ENCODE measurements at places on chromosomes 3 and 15. TPM values are rescaled to one million over a fixed set of nuclear protein-coding genes. Genes with fewer than 3 reads are reported as not detected.

LTK gene
- total RNA-seq: 0.11 TPM

ANKUB1 gene
- total RNA-seq: not detected

SLC28A2 gene
- total RNA-seq: not detected

SLC27A2 gene
- total RNA-seq: 7.5 TPM

PLA2G4E gene
- total RNA-seq: not detected

BDH1 gene
- total RNA-seq: 55.1 TPM

CHRM5 gene
- total RNA-seq: not detected

HIGD2B gene
- total RNA-seq: not detected

DNA sequence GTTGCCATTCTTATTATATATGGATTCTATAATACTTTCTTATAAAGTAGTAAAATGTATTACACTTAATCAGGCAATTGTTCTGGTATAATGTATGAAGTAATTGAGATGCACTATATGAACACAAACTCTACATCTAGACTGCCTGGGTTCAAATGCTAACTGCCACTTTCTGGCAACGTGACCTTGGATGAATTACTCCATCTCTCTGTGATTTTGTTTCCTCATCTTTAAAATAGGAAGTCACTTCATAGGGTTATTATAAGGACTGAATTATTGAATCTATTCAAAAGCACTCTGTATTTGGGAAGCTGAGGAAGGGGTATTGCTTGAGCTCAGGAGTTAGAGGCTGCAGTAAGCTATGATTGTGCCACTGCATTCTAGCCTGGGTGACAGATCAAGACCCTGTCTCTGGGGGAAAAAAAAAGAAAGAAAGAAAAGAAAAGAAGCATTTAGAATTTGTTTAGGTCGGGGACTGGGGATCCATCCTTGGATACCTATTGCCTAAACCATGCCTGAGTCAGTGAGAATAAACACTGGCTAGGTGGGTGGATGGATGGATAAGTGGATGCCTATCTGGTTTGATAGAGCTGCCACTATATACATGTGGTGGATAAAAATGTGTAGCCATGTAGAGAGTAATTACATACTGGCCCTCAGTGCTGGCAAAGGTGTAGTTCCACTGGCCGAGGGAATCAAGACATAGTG, 2.5 kb downstream of the TM4SF1 start:
- H3K36me3 ChIP-seq: peaks cover 63% of the 10 kb centered on the region
- peak overlapping the region; percentile 92 for H3K4me3 ChIP-seq
- DNase-seq: no peak
- peak overlapping the region; percentile 99 for H3K27ac ChIP-seq
- no peaks in the 10 kb centered on the region for H3K27me3 ChIP-seq
- peaks cover 81% of the 10 kb centered on the region for H3K4me1 ChIP-seq

DNA sequence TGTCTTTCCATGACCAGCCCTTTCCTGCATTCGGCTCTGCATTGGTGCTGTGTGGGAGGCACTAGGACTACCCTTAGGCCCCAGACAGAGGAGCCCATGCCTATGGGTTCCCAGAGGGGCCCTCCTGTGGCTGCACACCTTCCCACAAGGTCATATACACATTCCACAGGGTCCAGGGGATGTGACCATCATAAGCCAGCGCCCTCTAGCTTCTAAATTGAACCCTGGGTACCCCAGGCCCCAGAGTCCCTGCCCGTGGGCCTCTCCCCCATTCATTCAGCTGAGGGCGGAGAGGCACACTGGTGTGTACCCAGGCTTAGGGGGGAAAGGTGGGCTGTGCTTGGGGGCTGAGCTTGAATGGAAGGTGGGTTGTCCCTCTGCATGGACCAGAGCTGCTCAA, 10.2 kb upstream of the SLC6A6 start:
- H3K36me3 ChIP-seq: no peaks in the 10 kb centered on the region
- DNase-seq: no peak
- no peak overlapping the region for H3K27ac ChIP-seq
- H3K27me3 ChIP-seq: no peaks in the 10 kb centered on the region
- peaks cover 22% of the 10 kb centered on the region for H3K4me1 ChIP-seq

DNA sequence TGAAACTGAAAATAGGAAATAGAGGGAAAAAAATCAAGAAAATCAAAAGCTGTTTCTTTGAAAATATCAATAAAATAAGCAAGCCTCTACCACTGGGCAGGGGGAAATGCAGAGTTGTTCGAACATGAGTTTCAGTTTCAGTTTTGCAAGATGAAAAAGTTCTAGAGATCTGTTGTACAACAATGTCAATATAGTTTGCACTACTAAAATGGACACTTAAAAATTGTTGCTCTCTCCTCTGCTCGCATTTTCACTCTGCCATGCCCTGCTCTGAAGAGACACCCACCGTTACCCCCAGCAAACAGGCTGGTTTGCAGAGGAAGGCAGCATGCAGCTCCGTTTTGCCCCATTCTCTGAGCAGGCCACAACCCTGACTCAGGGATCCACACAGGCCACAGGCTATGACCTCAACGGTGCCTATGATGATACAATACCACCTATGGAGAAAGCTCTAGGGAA, 64.5 kb downstream of the ZNF148 start:
- no peaks in the 10 kb centered on the region for H3K27me3 ChIP-seq
- H3K4me1 ChIP-seq: no peaks in the 10 kb centered on the region
- H3K4me3 ChIP-seq: no peak overlapping the region
- peaks cover 26% of the 10 kb centered on the region for H3K36me3 ChIP-seq
- no peak for DNase-seq

DNA sequence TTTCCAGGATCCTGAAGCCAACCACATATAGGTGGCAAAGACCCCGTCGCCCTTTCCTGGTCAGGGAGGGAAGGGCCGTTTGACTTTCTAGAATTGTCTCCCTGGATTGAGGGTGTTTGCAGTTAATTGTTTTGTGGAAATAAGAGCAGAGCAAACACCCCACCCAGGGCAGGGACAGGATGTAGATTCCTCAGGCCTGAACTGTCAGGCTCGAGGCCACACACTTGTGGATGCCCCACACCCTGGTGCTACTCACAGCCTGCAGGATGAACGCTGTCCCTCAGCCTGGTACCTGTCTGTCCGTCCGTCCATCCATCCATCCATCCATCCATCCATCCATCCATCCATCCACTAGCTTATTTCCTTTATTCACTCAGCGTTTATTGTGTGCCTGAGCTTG, 29.9 kb upstream of the FLNB start:
- no peaks in the 10 kb centered on the region for H3K27me3 ChIP-seq
- H3K27ac ChIP-seq: peak overlapping the region; percentile 100
- H3K4me1 ChIP-seq: peaks cover 85% of the 10 kb centered on the region
- no peaks in the 10 kb centered on the region for H3K36me3 ChIP-seq
- H3K4me3 ChIP-seq: no peak overlapping the region

DNA sequence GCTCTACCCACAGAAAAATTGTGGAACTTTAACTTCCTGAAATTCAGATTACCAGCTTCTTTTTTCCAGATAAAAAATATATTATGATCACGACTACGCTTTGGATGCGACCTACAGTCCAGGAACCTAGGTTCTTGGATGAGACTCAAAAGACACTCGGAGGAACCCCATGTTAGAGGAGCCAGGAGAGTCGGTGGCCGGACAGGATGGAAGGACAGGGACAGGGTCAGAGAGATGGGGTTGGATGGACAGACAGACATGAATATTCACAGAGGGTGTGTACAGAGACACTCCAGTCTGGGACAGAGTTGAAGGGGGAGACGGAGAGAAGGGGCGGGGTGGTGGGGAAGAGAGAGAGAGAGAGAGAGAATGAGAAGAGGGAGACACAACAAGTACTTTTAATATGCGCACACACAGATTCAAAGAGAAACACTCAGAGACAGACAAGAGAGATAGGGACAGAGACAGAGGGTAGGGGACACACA, 9.5 kb downstream of the FAM3D start:
- no peak overlapping the region for H3K27ac ChIP-seq
- H3K4me3 ChIP-seq: no peak overlapping the region
- peaks cover 21% of the 10 kb centered on the region for H3K27me3 ChIP-seq
- H3K36me3 ChIP-seq: no peaks in the 10 kb centered on the region

DNA sequence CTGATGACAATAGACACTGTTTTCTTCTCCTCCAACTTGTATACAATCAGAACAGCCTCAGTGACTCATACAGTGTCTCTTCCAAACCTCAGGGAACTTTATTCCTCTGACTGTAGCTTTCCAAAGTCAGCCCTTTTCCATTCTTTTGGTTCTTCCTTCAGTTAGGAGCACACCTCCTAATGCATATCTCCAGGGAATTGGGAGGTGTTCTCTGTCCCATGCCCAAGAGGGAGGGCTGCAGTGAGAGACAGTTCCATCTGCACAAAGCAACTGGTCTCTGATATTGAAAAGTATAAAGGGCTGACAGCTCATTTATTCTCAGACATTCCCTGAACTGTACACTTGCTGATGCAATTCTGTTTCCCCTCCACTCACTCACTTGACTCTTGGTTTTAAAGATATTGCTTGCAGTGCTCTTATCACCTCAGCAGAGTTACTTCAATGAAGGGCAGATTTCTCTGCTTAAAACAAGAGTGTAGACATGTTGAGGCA, 337.8 kb upstream of the TBC1D5 start:
- no peak for DNase-seq
- H3K27ac ChIP-seq: peak overlapping the region; percentile 11
- no peaks in the 10 kb centered on the region for H3K27me3 ChIP-seq
- peaks cover 12% of the 10 kb centered on the region for H3K4me1 ChIP-seq

DNA sequence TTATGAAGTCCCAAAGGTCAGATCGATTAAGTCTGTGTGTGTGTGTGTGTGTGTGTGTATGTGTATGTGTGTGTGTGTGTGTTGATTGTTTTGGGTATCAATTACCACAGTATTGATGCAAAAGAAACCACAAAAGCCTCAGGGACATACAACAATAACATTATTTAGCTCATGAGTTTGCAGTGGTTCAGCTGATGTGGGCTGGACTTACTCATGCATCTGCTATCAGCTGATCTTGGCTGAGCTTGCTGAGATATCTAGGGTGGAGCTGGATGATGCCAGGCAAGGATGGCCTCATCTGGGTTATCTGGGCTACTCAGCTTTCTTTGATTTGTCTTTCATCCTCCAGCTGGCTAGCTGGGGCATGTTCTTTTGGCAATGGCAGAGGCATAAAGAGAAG, 82.4 kb upstream of the PRR23C start:
- no peak for DNase-seq
- H3K27me3 ChIP-seq: no peaks in the 10 kb centered on the region
- no peak overlapping the region for H3K4me3 ChIP-seq
- H3K4me1 ChIP-seq: no peaks in the 10 kb centered on the region
- no peak overlapping the region for H3K27ac ChIP-seq
- H3K36me3 ChIP-seq: no peaks in the 10 kb centered on the region

- peak overlapping the region; percentile 34 for H3K27ac ChIP-seq
- 0 out of 2 replicates have a peak, but pooled peaks cover 4% of the 10 kb centered on the region for H3K36me3 ChIP-seq
- no peaks in the 10 kb centered on the region for H3K27me3 ChIP-seq
- peaks cover 42% of the 10 kb centered on the region for H3K4me1 ChIP-seq
- H3K4me3 ChIP-seq: no peak overlapping the region
These were observed 5.1 kb downstream of the ABHD5 start for GRCh38 chr3:43695863-43696262.

DNA sequence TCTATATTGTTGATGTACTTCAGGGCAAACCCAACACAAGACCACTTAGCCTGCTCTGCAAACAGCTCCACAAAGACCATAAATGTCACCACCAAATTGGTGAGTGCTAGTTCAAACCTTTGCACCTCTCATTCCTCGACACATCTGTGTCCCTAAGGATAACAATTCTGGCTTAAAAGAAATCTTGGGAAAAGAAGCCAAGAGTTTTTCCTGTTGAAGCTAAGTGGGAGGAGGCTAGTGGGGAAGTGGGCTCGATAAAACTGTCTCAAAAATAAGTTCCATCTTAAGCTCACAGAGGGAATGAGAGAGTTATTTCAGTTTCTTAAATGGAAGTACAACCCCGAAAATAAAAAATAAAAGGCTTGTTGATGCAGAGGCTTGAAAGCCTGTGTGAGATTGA, 40.4 kb upstream of the PRICKLE2 start:
- no peaks in the 10 kb centered on the region for H3K4me1 ChIP-seq
- no peaks in the 10 kb centered on the region for H3K27me3 ChIP-seq
- H3K27ac ChIP-seq: no peak overlapping the region

- H3K36me3 ChIP-seq: no peaks in the 10 kb centered on the region
- H3K27ac ChIP-seq: no peak overlapping the region
- H3K4me3 ChIP-seq: no peak overlapping the region
- no peaks in the 10 kb centered on the region for H3K27me3 ChIP-seq
These were observed 5.0 kb downstream of the SLC22A13 start for GRCh38 chr3:38270606-38271005.

- no peak overlapping the region for H3K4me3 ChIP-seq
- H3K36me3 ChIP-seq: peaks cover 5% of the 10 kb centered on the region
- H3K4me1 ChIP-seq: peaks cover 37% of the 10 kb centered on the region
- peak overlapping the region; percentile 26 for H3K27ac ChIP-seq
- H3K27me3 ChIP-seq: no peaks in the 10 kb centered on the region
- no peak for DNase-seq
These were observed 74.9 kb downstream of the SMAD3 start for GRCh38 chr15:67140078-67140833.

DNA sequence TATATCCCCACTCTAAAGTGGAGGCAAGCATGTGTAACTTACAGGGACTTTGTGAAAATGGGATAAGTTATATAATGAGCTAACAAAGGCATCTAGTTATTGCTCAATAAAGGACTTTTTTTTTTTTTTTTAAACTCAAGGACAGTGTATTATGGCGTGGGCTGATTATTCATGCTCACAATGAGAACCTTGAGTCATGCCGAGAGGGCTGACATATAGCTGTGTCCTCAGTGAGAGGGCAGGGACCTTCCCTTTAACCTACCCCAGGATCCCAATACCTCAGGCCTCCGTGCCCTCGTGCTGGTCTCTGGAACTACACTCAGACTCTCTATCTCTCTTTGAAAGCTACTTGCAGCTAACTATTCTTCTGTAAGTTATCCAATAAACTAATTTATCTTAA, 319.9 kb upstream of the ICE2 start:
- no peaks in the 10 kb centered on the region for H3K27me3 ChIP-seq
- no peak for DNase-seq
- H3K4me1 ChIP-seq: no peaks in the 10 kb centered on the region
- H3K27ac ChIP-seq: no peak overlapping the region

DNA sequence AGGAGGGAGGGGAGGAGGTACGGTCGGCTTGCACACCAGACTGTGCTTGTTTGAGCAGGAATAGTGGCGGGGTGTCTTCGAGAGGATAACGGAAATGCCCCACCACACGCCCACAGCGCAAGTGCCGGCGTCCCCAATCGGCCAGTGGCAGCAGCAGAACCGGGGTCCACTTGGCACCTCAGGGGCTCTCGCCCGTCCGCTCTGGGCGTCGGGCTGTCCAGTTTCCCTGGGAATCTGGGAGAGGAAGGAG, 53.7 kb downstream of the CCDC54 start:
- H3K4me3 ChIP-seq: peak overlapping the region; percentile 76
- no peak overlapping the region for H3K27ac ChIP-seq
- H3K27me3 ChIP-seq: no peaks in the 10 kb centered on the region
- H3K4me1 ChIP-seq: peaks cover 9% of the 10 kb centered on the region
- no peaks in the 10 kb centered on the region for H3K36me3 ChIP-seq
- no peak for DNase-seq

GRCh38 chr3:65734792-65735191, 303.9 kb downstream of the MAGI1 start:
- H3K4me1 ChIP-seq: no peaks in the 10 kb centered on the region
- no peak overlapping the region for H3K27ac ChIP-seq
- no peaks in the 10 kb centered on the region for H3K36me3 ChIP-seq
- no peak for DNase-seq

Measured in PC-9 (cell line).